ENCODE measurements at places on chromosomes 4 and X.

DNA sequence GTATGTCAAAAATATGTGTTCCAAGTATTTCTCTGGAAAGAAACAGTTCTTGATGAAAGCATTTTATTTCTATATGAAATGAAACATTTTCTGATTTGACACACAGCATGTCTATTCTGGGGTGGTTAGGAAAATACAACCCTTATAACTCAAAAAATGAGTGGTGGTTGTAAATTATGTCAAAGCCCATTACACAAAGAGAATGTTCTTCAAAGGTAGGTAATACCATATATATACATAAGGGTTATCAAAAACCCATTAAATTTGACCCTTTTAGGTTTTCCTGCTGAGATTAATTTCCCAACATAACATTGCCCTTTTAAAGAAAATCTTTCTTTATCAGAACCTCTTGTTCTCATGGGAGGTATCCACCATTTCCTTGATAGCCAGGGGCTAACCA lies 420.5 kb upstream of the TECRL start:
- DNase-seq, result no peak

GRCh38 chr4:101155945-101156344 lies 191.4 kb downstream of the PPP3CA start:
- DNase-seq, result no peak

DNA sequence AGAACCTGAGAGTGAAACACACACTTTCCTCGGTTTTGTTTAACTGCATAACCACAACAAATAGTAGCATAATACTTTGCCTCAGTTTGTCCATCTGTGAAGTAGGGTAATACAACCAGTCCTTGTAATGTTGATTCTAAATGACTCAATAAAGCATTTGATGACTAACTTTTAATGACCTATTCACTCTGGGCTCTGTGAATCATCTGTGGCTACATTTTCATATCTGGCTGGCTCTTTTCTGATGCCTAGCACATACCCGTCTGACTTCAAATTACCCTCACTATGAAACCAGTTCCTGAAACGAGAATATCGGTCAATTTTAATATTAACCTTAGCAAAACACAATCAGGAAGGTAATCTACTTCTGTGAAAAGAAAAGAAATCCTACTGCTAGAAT lies 151.0 kb downstream of the SH2D1A start:
- DNase-seq, result no peak

DNA sequence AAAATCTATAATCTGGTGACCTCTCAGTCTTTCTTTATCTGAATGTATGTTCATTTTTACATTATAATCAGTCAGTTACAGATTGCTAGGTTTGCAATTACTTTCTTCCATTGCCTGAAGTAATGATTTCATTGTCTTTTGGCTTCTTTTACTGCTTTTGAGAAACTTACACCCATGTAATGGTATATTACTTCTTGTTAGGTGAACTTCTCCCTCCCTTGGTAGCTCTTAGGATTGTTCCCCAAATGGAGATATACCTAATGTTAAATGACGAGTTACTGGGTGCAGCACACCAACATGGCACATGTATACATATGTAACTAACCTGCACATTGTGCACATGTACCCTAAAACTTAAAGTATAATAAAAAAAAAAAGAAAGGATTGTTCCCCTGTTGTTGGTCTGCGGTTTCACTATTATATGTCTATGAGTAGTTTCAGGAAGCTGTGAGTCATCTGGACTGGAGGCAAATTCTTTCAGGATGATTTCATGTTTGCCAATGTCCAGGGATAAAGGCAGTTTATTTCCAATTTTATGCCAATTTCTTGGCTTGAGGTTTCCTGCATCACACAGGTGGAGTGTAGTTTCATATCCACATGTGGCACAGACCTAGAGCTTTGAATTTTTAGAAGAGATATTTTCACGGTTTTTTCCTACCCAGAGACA lies 21.8 kb downstream of the SPANXC start:
- peak; percentile 51 for DNase-seq

DNA sequence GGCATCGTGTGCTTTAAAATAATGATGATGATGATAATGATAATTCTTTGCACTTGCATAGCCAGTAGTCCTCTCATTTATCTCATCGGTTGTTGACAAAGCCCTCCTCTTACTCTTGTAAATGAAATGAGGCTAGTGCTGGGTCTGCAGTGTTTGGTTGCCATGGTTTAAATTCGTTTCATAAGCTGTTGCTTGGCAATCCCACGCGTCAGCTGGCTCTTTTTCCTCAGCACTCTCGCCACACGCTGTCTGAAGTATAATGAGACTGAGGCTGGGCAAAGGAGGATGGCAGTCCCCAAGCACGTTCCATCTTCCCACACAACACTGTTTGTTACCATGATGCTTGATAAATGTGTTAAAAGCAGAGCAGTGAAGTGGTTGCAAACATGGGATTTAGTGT lies 15.5 kb downstream of the PAGE4 start:
- DNase-seq, result no peak

- no peak for DNase-seq
Measured at GRCh38 chr4:2280531-2281300, 18.8 kb upstream of the MXD4 start.

- no peak for DNase-seq
Measured at GRCh38 chr4:71222661-71223060, 116.2 kb upstream of the SLC4A4 start.

DNA sequence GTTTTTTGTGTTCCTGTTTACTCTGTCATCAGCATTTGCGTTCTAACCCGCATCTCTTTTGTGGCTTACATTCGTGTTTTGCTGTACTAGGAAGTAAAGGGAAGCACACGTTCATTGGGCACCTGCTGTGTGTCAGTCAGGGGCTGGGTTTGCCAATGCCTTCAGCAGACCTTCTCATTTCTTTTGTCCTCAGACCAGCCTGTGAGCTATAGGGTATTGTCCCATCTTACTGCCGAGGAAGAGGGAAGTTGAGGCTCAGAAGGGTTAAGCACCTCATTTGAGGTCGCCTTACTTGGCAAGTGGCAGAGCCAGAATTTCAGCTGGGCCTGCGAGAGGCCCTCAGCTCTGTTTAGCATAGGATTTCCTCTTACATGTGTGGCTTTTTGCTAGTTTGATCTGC lies 8.7 kb downstream of the TBC1D14 start:
- DNase-seq, result peak; percentile 57

GRCh38 chr4:183443655-183444213 lies 702 bp upstream of the CDKN2AIP start:
- DNase-seq, result peak; percentile 54

DNA sequence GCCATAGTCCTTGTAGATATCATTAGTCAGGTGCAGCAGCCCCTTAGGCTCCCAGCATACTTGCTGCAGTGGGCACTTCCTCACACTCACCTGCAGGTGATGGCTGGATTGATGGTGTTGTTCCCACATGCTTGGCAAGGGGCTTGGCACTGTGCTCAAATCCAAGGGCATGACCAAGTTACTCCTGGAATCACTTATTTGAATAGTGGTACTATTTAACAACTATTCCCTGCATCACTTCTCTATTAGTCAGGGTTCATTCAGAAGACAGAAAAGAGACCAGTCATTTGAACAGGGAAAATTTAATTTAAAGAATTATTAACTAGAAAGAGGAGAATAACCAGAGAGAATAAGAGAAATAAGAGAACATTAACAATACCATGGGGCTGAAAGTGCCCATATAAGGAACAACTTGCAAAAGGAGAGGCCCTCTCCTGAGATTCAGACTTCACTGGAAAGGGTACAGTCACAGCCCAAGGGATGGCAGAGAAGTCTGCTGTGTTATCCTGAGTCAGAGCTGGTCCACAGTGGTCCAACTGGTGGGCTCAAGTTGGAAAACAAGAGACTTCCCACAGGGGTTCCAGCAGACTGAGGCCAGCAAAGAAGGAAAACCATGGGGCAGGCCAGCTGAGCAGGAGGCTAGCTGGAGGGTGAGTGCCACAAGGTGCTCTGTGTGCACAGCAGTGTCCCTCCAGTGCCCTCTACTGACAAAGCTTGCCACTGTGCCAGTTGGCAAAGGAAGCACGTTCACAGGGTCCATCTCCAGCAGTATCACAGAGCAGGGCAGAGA lies 9.8 kb downstream of the SPP1 start:
- DNase-seq, result peak; percentile 63

GRCh38 chr4:57333684-57334083 lies 223.5 kb upstream of the IGFBP7 start:
- DNase-seq, result no peak

GRCh38 chr4:5700459-5700858 lies 7.9 kb downstream of the EVC2 start:
- DNase-seq, result no peak

DNA sequence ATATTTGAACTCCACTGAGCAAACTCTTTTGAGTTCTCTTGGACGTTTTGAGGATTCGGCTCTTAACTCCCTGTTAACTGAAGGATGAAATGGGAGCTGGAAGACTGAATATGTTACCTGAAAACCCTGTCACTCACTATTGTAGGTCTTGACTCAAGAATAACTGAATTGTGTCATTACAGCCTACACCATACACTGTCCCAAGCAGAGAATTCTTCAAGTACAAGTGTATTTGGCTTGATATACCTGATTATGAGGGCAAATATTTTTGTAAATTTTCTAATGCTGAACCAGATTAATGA lies 276.1 kb downstream of the CFAP299 start:
- DNase-seq, result no peak
